ENCODE measurements at places on chromosomes 2 and 18. TPM values are rescaled to one million over a fixed set of nuclear protein-coding genes. Genes with fewer than 3 reads are reported as not detected.
A peak's percentile ranks its signal among the peaks of the same experiment; 100 is the strongest.

DNA sequence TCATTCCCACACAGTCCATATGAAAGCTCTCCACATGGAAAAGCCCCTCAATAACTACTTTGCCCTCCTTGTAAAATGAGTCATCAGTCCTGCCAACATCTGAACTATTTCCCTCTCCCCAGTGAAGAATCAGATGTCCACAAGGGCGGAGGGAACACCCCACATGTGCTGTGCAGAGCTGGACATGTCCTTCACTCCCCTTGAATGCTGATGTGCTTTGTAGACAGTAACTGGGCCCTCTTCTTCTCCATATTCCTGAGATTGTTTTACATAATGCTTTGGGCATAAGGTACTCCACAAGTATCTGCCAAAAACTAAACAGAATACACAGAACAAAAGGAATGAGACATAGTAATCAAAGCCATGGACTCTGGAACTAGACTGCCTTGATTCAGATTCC lies 879.4 kb downstream of the BCL11A start:
- no peak for DNase-seq

DNA sequence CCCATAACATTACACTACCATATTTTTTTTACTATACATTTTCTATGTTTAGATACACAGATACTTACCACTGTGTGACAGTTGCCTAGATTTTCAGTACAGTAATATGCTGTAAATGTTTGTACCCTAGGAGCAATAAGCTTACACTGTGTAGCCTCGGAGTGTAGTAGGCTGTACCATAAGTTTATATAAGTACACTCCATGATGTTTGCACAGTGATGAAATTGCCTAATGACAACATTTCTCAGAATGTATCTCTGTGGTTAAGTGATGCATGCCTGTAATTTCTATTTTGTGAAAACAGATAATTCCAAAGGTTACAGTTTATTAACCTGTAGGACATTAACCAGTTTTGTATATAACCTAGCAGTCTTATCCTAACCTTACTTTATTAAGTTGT lies 128.1 kb upstream of the RBMS1 start:
- peak; percentile 36 for DNase-seq

- no peak for DNase-seq
These were observed 87.0 kb upstream of the KCNH7 start for GRCh38 chr2:162925595-162925994.

The RSAD2 gene
- 1.3 TPM for total RNA-seq

The SLC4A1AP gene
- 31.1 TPM for total RNA-seq

The FOXD4L1 gene
- total RNA-seq: under 0.01 TPM

The GTF3C2 gene
- 36.7 TPM for total RNA-seq

The ALPP gene
- not detected for total RNA-seq
